T-helper 1 cell (primary cell): ENCODE measurements at places on chromosomes 11 and 22.

DNA sequence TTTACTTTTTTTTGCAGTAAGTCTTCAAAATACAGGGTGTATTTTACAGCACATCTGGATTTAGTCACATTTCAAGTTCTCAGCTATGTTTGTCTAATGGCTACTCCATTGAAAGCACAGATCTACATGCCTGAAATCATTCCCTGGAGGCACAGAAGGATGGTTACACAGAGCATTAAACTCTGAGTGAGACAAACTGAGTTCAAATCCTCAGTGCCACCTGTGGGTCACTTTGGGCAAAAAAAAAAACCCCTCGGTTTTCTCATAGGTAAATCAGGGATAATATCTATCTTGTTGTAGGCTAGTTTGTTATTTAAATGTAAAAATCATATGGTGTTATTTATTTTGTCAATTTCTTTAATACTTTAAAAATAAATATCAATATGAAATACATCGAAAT, 7.7 kb downstream of the ANKRD49 start:
- DNase-seq = no peak

GRCh38 chr11:111736621-111737443, 29.4 kb downstream of the PPP2R1B start:
- DNase-seq = no peak

- no peak for DNase-seq
These were observed 445.3 kb downstream of the BRD1 start for GRCh38 chr22:49382451-49382735.

- DNase-seq = no peak
These were observed 35.7 kb upstream of the ETS1 start for GRCh38 chr11:128623091-128623490.

- no peak for DNase-seq
These were observed 175.7 kb upstream of the CARD18 start for GRCh38 chr11:105315287-105315686.

DNA sequence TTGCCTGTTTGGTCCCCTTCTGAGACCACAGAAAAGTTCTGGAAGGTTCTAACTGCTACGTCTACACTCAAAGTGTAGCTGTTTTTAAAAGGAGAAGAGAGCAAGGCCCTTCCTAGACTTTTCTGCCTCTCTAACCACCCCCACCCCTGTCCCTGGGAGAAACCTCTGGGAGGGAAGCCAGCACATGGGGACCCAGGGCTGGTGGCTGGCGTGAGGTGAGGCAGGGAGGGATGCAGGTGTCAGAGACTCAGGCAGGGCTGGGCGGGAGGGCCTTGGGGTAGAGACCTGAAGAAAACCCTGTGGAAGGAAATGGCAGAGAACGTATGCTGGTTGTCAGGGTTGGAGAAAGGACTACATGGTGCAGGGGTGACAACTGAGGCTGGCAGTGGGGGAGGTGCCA, 26.7 kb downstream of the ARRB1 start:
- DNase-seq = no peak

DNA sequence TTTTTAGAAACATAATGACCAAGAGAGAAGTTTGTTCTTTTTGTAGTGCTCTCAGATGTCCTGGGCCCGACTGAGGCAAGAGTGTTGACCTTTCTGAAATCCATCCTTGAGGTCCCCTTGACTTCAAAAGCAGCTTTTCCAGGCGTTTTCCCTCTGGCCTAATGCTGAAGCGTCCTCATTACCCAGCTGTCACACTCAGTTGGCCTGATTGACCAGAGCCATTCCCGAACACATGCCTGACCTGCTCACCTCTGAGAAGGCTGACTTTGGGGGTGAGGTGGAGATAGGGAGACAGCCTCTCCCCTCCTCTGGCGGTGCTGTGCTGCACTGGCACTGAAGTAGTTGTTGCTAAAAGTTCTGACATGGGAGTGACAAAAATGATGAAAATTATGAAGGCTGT, 66.9 kb downstream of the ALX4 start:
- no peak for DNase-seq

- DNase-seq = no peak
These were observed 17.8 kb downstream of the CHORDC1 start for GRCh38 chr11:90204832-90205646.

DNA sequence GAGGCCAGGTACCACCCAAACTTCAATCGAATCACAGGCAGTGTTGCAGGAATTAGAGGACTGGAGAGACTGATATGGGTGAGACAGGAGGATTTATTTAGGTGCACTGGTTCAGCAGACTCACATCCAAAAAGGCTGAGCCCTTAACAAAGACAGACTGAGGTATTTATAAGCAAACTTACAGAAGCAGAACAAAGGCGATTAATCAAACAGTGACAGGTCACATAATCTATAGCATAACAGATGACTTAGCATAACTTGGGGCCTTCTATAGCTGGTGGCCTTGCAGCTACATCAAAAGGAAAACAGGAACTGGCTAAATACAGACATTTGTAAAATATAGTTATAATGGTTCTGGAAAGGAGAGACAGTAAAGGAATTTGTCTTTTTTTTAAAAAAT, 2.1 kb downstream of the APOBEC3B start:
- no peak for DNase-seq

DNA sequence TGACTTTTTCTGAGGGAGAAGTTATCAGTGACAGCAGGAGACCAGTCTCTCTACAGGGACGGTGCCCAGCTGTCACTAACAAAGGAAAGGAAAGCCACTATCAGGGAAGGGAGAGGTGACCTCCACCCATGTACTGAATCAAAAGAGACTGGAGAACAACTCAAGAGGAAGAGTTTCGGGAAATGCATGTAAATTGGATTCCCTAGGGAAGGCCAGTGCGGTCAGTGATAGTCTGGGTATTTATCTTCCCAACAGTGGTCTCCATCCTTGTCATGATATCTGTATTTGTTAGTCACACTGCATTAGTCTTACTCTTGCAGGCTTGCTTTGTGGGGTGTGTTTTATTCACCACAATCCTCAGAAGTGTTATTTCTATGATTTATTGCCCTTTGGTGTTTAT, 193.4 kb upstream of the KIRREL3 start:
- no peak for DNase-seq

DNA sequence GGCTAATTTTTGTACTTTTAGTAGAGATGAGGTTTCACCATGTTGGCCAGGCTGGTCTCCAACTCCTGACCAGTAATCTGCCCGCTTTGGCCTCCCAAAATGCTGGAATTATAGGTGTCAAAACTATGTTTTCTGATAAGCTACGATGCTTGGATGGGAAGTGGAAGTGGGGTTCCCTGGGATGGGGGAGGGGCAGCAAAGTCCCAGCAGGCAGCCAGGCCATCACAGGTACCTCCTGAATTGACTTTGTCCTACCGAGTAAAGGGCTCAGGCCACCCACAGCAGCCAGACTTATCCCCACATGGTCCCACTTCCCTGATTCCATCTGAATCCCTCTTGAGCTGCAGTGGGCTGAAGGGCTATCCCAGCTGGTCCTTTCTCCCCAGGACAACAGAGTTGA, 6.9 kb downstream of the FTH1 start:
- no peak for DNase-seq

GRCh38 chr22:19890502-19891316, 36.0 kb upstream of the GNB1L start:
- no peak for DNase-seq

DNA sequence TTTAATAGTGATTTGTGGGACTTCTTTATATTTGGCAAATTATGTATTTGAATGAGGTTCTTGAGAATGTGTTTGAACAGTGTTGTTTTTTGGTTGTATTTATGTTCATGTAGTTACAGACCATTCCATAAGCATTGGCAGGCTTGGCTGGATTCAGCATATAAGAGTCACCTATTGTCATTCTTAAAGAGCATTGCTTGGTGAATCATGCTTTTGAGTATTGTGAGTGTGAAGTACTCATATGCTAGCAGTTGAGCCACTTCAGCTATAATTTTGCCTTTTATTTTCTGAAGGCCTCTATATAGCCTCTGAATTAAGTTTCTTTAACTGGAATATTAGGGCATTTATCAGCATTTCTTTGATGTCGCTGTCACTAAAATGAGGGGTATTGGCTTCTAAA, 110.0 kb upstream of the GAL start:
- no peak for DNase-seq

DNA sequence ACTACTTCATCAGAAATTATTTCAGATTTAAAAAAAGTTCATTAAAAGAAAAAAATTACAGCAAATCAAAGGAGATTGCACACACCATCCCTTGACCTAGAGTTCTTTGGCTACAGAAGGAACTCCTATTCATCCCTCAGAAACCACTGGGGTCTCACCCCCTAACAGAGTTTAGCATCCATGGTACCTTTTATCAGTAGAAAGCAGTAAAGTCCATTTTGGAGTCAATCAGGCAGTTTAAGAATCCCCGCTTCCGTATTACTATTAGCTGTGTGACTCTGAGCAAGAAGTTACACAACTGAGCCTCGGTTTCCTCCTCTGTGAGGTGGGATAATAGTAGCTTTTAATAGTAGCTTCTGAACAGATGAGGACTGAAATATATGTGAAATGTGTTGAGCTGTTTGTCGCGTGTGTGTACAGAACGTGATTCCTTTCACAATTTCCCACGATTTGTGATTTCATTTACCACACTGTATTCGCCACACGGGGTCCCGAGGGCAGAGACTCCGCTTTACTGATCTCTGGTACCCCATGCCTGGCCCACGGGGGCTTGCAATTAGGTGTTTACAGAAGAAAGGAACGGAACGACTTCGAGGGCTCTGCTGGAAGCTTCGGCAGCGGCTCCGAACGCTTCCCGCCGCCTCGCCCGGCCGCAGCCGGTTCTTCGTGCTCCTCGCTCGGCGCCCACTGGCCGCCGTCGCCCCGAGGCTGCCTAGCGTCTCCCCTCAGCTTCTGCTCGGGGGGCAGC, 72.5 kb upstream of the ZBED5 start:
- no peak for DNase-seq

DNA sequence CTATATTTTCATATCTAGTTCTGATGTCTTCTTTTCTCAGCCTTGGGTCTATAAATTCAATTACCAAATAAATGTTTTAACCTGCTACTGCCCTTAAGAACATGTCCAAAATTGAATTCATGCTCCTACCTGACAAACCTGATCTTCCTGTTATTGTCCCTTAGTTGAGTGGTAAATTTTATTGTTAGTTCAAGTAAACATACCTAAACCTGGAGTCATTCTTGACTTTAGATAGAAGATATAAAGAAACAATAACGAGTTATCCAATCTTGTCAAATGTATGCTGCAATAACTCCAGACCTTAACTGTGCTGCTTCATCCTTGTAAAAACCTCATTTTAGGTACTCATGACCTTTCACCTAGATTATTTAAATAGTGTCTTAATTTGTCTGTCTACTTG, 34.6 kb upstream of the SC5D start:
- DNase-seq = no peak

- DNase-seq = no peak
These were observed 20.7 kb downstream of the TNKS1BP1 start for GRCh38 chr11:57303990-57304579.

- no peak for DNase-seq
These were observed 26.5 kb downstream of the MYO7A start for GRCh38 chr11:77154381-77155081.

DNA sequence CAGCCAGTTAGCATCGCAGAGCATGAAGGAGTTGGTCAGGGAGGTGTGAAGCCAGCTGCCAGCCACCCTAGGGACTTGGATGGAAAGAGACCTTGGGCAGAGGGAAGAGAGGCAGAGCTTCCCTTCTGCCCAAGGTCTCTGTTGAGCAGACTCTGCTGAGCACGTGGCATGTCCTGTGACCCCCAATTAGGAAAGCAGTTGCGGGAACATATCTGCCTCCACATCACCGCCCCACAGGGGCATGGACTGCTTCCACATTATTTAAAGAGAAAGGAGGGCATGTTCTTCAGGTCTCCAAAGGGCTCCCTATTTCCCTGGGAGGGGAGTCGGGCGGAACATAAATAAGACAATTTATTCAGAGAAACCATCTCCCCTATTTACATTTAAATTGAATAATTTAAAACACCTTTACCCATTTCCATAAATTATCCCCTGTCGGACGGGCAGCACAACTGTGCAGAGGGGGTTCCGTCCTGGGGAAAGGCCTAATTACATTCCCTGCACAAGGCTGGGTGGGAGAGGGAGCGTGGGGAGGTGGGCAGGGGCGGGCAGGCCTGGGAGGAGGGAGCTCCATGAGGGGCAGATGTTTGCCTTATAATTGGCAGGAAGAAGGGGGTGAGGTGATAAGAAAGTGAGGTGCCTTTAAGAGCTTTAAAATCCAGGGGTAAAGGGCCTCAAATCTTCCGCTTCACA, 88.8 kb upstream of the THY1 start:
- no peak for DNase-seq

GRCh38 chr11:85791409-85791990, 19.4 kb downstream of the SYTL2 start:
- DNase-seq = no peak

GRCh38 chr11:128934926-128935325, 7.7 kb downstream of the TP53AIP1 start:
- DNase-seq = no peak

- no peak for DNase-seq
These were observed 71.8 kb downstream of the GGTLC2 start for GRCh38 chr22:22716136-22716665.

GRCh38 chr11:102226702-102227490, 90.4 kb upstream of the BIRC3 start:
- DNase-seq = no peak

DNA sequence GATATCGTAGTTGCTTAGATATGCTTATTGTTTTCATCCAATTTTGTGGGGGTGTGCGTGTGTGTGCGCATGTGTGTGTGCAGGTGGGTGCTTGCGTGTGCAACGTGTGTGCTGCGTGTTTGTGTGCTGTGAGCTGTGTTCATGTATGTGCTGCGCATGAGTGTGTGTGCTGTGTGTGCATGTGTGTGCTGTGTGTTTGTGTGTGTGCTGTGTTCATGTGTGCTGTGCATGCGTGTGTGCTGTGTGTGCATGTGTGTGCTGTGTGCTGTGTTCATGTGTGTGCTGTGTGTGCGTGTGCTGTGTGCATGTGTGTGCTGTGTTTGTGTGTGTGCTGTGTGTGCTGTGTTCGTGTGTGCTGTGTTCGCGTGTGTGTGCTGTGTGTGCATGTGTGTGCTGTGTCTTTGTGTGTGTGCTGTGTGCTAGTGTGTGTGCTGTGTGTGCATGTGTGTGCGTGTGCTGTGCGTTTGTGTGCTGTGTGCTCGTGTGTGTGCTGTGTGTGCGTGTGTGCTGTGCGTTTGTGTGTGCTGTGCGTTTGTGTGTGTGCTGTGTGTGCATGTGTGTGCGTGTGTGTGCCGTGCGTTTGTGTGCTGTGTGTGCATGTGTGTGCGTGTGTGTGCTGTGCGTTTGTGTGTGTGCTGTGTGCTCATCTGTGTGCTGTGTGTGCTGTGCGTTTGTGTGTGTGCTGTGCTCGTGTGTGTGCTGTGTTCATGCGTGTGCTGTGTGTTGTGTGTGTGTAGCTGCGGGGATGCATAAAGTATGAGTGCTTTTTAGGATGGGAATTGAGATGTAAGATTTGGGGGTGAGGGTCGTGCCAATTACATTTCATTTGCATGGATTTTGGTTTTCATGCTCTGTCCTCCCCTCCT, 7.6 kb downstream of the IGF2 start:
- no peak for DNase-seq

DNA sequence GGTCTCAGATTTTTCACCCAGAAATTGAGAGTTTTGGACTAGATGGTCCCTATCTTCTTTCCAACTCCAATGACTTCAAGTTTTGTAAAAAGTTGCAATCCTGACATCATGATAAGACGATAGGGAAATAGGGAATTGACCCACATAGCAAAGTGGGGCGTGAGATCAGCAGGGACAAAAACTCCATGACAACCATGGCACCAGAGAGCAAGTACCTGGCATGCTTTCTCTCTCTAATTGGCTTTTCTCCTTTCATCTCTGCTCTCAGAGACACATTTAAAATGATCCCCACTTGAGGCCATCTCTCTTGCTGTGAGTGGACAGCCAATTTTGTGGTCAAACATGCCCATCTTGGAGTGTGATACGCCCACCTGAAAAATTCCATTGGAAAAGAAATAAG, at the start of gene OR5AN1:
Gene OR5AN1 (plus strand): TSS at position 301 of the 400 bp plus-strand sequence. CDS start 5,564 bp downstream, outside the sequence.
- DNase-seq = no peak
